Activated CD4-positive, alpha-beta T cell treated with anti-CD3 and anti-CD28 coated beads for 4 hours (primary cell): ENCODE measurements at places on chromosomes 1 and 21.

GRCh38 chr1:206784471-206784903 lies 12.2 kb upstream of the IL10 start:
- peak; percentile 90 for DNase-seq

- no peak for DNase-seq
Measured at GRCh38 chr21:16773206-16773605, 739.6 kb upstream of the CXADR start.

DNA sequence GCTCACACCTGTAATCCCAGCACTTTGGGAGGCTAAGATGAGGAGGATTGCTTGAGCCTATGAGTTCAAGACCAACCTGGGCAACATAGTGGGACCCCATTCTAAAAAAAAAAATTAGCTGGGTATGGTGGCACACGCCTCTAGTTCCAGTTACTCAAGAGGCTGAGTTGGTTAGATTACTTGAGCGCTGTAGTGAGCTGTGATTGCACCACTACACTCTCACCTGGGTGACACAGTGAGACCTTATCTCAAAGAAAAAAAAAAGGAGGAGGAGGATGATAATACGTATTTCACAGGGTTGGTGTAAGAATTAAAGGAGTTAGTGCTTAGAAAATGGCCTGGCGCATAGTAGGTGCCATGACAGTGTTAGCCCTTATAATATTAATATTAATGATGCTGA lies 144.1 kb downstream of the PLXNA2 start:
- DNase-seq, result no peak

DNA sequence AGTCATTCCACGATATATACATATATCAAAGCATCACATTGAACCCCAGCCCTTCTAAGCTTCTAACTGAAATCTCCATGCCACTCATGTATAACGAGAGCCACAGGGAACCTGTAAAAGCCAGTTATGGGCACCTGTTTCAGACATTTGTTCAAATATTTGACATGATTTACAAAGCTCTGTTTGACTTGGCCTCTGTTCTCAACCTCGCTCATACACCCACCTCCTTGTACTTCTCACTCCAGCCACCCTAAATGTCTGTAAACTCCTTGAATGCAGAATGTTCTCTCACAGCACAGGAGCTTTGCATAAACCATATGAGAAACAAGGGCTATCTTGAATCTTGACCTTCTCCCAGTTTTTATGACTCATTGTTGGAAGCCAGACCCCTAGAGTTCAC lies 36.9 kb upstream of the CD2 start:
- no peak for DNase-seq

DNA sequence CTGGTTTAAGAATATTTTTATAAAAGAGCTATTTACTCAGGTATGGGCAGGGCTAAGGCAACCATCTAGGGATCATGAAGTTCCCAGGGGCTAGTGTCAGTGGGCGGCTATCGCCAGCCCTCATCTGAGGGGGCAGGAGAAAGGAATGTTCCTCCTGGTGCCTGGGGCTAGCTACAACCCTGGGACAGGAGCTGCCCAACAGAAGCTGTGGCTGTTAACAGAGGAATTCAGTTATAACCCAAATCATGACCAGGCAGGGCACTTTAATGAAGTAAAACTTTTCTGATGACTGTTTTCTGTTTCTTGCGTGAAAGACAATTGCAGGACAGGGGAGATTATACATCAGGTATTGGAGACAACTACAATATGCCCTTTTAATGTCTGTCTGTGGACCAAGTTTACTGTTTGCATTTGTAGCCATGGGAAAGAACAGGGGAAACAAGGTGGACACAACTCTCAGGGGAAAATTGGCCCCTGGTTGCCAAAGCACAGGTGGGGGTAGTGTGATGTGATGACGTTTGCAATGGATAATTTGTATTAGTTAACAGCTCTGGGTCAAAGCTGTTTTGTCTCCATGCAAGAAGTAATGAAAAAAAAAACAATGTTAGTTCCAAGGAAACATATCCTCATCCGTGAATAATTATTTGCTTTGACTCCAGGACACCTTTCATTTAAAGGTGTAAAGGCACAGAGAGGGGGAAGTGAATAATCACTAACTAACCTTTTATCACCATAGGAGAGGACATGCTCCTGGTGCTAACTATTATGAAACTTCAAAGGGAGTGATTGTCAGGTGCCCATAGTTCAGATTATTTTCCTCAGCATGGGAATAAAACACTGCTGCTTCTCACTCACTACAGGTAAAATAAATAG lies 105.2 kb downstream of the TSEN15 start:
- no peak for DNase-seq

GRCh38 chr1:198161718-198162090 lies 4.9 kb downstream of the NEK7 start:
- DNase-seq, result no peak

GRCh38 chr1:64900916-64901315 lies 65.4 kb downstream of the JAK1 start:
- no peak for DNase-seq
